ENCODE measurements at places on chromosomes 11 and 22. TPM values are rescaled to one million over a fixed set of nuclear protein-coding genes. Genes with fewer than 3 reads are reported as not detected.

IGSF9B gene
- total RNA-seq = 3.8 TPM

GSTT2 gene
- not detected for total RNA-seq

RHOD gene
- total RNA-seq = 16.8 TPM

MGAT3 gene
- 0.40 TPM for total RNA-seq

POU2F3 gene
- not detected for total RNA-seq

OR5A1 gene
- not detected for total RNA-seq

ACRV1 gene
- total RNA-seq = not detected

SLC36A4 gene
- total RNA-seq = 6.8 TPM

YAP1 gene
- 131 TPM for total RNA-seq

PLAAT5 gene
- total RNA-seq = not detected

NXPE1 gene
- not detected for total RNA-seq

GLYAT gene
- total RNA-seq = not detected

SCUBE2 gene
- 5.5 TPM for total RNA-seq

TSPAN18 gene
- 0.92 TPM for total RNA-seq

MS4A12 gene
- total RNA-seq = not detected

FKBP2 gene
- 92.3 TPM for total RNA-seq

APOA4 gene
- total RNA-seq = not detected

TMEM191C gene
- total RNA-seq = 3.0 TPM

IGSF22 gene
- not detected for total RNA-seq
